ENCODE measurements at places on chromosomes 3 and 15.

GRCh38 chr3:178393824-178394223, 142.4 kb upstream of the KCNMB2 start:
- DNase-seq, result no peak

GRCh38 chr3:185813691-185814215, 11.1 kb downstream of the IGF2BP2 start:
- peak; percentile 59 for DNase-seq

DNA sequence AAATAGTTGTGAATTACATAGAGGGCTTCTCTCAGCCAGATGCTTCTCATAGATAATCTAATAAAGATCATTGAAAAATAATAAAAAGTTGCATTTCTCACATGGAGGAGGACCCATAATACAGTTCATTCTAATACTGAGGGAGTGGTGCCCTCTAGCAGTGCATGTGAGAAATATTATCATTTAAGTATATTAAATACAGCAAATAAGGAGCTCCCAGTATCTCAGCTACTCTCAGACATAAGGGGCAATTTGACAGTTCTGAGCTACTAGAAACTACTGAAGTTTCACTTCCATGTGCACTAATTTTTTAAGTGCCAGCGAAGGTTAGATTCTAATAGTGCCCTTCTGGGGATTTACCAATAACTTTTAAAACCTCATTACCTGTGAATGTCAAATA, 188.3 kb downstream of the IL5RA start:
- DNase-seq, result peak; percentile 5

DNA sequence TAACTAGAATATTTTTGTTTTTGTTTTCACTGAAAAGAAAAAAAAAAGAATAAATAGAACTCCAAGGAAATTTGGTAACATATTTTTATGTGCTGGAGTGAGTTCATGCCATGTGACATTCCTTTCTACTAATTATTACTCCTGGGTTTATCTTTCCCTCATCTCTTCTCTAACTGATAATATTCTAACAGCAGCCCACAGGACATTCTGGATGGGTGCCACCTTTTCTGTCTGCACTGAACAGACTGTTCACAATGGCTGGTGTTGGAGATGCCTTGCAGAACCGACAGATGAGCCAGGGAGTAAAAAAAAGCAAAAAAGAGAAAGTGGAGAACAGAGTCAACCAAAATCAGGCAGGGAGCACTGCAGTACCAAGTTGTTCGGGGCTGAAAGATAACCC, 151.3 kb downstream of the OR4M2 start:
- no peak for DNase-seq

- peak; percentile 25 for DNase-seq
Observed at GRCh38 chr15:89781055-89781454, 4.9 kb downstream of the MESP2 start.

DNA sequence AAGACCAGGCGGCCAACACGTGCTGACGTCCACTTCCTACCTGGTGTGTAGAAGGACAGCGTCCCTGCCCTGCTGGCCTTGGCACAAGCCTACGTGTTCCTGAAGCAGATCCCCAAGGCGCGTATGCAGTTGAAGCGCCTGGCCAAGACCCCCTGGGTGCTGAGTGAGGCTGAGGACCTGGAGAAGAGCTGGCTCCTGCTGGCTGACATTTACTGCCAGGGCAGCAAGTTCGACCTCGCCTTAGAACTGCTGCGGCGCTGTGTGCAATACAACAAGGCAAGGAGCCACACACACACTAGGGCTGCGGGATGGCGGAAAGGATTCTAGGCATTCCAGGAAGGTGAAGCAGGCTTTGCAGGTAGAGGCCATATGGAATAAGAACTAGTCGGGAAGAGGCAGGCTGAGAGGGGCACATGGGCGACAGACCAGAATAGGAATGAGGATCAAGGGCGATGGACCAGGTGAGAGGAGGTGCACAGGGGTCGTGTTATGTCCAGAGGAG, 15.9 kb downstream of the CSRNP1 start:
- no peak for DNase-seq

- DNase-seq, result no peak
Observed at GRCh38 chr3:169563775-169564059, 99.8 kb downstream of the MECOM start.

DNA sequence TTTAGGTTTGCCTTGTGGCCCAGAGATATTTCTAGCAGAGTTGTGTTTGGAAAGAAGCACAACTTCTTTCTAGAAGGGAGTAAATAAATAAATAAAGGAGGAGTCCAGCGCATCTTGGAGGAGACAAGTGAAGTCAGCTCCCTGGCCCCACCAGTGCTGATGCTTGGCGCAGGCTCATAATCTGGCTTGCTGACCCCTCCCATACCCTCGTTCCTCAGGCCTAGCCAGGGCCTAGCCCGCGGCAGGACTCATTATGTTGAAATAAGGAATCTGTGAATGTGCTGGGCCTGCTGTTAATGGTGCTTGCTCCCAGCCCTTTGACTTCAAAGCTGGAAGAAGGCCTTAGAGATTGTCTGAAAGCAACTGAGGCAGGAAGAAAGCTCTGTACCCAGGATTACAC, 3.1 kb downstream of the ZNF710 start:
- no peak for DNase-seq

DNA sequence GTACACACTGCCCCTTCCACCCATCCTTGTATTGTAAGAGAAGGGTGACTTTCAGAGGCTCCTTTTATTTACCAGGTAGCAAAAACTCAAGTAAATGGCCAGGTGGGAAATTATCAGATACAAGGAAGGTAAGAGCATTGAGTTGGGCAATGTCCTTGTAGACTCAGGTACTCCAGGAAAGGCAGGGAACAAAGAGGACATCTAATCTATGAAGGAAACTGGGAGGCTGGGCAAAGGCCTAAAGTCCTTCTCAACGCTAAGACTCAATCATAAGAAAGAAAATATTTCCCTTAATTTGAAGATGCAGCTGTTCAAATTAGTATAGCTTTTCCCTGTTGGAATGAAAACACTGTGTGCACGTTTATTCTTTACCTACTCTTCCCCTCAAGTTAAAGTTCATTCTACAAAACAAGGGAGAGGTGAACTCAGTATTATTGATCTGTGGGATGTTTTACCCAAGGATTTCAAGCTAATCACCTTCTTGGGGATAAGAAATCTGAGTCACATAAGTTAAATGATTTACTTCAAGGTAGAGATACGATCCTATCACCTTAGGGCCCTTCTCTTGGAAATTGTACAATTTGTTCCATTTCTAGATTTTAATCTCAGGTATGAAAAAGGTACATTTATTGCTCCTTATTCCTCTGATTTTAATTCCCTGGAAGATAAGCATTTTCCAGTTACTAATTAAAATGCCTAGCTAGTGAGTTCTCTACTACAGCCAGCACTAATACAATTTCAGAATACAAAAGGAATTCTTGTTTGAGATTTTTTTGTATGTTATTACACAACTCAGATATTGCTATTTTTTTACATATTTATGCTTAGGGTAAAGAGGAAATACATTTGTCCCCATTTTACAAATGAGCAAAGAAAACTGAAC, 80.6 kb downstream of the PLD1 start:
- DNase-seq, result no peak

DNA sequence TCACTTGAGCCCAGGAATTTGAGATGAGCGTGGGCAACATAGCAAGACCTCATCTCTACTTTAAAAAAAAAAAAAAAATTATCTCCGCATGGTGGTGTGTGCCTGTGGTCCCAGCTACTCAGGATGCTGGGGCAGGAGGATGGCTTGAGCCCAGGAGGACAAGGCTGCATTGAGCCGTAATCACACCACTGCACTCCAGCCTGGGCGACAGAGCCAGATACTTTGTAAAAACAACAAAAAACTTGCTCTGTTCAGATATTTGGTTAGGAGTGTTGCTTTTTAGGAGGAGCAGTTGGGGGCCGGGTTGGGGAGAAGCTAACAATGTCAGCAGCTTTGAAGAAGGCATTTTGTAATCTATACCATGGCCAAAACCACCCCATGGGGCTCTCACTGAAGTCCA, 4.1 kb downstream of the GCNT3 start:
- DNase-seq, result no peak

- DNase-seq, result no peak
Observed at GRCh38 chr15:36497901-36498300, 81.5 kb upstream of the CDIN1 start.

DNA sequence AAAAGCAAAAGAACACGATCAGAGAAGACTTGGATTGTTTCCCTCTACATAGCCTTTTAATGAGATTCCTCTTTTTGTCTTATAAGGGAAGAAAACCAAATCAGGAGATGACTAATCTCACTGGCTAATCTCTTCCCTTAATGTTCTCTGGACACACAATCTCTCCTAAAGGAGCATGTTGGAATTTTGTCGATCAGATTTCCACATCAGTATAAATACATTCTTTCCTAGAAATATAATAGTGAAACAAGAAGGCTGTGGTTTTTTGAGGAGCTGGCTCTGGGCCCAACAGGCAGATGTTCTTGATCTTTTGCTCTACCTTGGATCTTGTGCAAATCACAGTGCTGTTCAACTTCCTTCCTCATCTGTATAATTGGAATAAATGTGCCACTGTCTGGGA, 94.0 kb downstream of the GTPBP8 start:
- DNase-seq, result peak; percentile 49

GRCh38 chr3:125168711-125169393, 43.7 kb downstream of the SLC12A8 start:
- no peak for DNase-seq
